ENCODE measurements at places on chromosomes 4 and X.

DNA sequence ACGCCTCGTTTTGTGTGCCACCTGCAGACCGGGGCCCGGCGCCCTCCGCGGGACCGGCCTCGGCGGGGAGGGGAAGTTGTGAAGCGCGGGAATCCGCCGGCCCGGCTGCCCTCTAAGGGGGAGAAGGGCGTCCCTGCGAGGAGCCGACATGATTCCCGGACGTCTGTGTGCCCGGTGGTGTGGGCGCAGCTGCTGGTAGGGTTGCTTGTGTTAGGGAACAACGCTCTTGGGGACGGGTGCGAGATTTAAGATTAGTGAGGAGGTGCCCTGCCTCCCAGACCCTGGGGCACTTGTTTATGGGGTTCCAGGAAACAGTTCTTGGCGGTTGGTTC, 627 bp downstream of the CDKN2AIP start:
- no peak for DNase-seq

DNA sequence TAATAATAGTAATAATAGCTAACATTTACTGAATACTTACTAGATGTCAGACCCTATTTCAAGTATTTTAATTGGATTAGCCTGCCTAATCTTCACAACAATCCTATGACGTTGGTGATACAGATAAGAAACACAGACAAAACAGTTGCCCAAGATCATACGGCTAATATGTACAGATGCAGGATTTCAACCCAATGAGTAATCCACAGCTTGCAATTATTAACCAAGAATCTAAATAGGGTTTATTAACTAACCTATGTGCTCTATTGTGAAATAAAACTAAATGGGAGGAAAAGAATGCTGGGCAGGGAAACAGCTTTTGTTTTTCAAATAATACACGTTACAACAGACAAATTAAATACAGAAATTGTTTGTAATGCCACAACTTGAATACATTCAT, 23.4 kb downstream of the FBXO8 start:
- peak; percentile 94 for DNase-seq

GRCh38 chr4:126440297-126440696, 1125.5 kb downstream of the FAT4 start:
- no peak for DNase-seq

GRCh38 chr4:47145630-47146029, 114.3 kb downstream of the GABRB1 start:
- DNase-seq, result peak; percentile 71

DNA sequence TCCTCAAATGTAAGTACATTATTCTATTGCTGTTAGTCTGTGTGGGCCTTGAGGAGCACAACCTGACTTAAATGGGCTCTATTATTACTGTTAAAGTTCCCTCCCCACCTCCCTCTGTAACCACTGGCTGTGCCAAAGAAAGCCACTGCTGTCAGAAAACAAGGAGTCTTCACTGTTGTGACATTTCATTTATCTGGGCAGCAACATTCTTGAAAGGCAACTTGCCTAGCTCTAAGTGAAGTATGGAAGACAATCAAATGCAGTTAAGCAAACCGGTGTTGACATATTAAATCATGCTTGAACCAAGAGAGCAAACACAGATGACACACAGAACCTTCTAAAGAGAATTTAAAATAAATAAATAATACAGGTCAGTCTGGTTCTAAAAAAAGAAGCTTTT, 81.0 kb downstream of the EPHA5 start:
- DNase-seq, result no peak

DNA sequence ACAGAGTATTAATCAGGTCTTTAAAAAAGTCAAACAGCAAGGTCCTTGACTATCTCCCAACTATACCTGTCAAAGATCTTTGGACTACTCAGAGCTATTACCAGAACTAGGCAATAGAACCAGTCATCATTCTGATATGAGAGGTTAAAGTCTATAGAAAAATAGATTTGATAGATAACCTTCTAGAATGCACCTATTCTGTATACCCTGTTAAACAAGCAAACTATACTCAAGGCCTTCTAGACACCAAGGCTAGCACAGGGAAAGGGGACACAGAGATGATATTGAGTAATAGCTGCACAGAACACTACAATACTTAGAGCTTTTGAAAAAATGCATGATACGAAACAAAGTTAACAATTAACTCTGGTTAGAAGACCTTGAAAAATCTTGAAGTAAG, 149.5 kb downstream of the NR3C2 start:
- DNase-seq, result no peak

- DNase-seq, result no peak
Observed at GRCh38 chrX:76029385-76029784, 143.5 kb upstream of the PBDC1 start.

- DNase-seq, result no peak
Observed at GRCh38 chr4:109128589-109128988, 173.9 kb downstream of the COL25A1 start.

- DNase-seq, result peak; percentile 3
Observed at GRCh38 chrX:74923942-74924448, 1.3 kb downstream of the NEXMIF start.
